ENCODE measurements at places on chromosomes 7 and 10. TPM values are rescaled to one million over a fixed set of nuclear protein-coding genes. Genes with fewer than 3 reads are reported as not detected.

GRCh38 chr10:103539751-103540150 is 46.2 kb downstream of the NEURL1 start:
- no peak for DNase-seq

- DNase-seq, result no peak
These were observed 108.9 kb upstream of the PCBD1 start for GRCh38 chr10:70997236-70997635.

DNA sequence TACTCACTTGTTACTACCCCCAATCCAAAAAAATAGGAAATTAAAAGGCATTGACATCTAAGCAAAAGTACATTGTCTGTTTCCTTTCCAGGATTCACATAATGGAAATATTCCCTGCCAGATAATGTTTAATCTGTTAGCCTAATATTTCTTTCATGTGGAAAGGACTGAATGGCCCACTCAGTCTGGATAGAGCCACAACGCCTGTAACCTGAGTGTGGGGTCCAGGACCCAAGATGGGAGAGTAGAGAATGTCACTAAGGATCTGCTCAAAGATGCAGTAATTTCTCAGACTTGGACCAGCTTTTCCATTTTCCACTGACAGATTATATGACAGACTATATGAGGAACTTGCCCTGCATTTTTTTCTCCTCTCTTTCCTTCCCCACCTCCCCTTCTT is 1088.9 kb downstream of the KCNMA1 start:
- no peak for DNase-seq

DNA sequence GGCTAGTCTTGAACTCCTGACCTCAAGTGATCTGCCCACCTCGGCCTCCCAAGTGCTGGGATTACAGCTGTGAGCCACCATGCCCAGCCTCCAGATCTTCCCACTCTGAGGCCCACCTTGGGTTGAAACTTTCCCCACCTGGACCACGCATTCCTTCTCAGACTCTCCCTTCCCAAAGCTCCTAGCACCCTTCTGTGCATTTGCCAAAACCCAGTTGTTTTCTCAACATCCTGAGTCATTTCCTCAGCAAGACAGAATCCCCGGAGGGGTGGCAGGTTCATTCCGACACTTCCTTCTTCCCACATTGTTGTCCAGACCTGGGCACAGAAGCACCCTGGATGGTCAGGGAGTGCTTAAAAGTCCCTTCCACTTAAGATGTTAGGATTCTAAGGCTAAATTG is 28.9 kb downstream of the BAG3 start:
- DNase-seq, result no peak

DNA sequence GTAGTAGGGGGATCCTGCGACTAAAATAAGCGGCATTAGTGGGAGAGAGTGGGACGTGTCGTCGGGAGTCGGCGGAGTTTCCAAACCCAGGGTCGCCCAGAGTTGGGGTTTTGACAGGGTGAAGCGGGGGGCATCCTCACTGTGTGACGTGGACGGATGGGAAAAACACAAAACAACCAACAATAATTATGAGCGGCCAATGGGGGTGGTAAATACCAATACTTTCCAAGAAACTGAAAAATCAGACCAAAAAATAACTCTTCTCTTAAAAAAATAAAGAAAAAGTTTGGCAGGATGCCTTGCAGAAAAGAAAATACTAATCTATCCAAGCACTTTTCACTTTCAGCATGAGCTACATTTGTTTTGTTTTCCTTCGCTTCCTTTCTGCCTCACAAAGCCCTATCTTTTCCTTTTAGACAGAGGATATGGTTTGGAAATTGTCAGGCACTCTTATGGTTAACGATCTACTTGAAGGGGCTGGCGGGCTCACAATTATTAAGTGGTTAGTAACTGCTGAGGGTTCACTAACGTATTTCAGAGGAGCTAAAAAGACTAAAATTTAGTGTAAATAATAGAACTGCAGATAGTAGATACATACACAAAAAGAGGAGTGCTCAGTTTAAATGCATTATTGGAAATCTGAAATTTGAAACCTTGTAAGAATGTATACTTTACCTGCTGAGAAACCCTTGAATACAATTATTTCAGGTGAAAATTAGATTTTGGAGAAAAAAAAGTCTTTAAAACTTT is 802 bp upstream of the CDK6 start:
- no peak for DNase-seq

- DNase-seq, result no peak
These were observed 146.4 kb upstream of the TMEM106B start for GRCh38 chr7:12064586-12065127.

- DNase-seq, result no peak
These were observed 4.1 kb downstream of the OR2F1 start for GRCh38 chr7:143958781-143959180.

GRCh38 chr10:7593063-7593462 is 73.7 kb downstream of the ITIH5 start:
- DNase-seq, result no peak

DNA sequence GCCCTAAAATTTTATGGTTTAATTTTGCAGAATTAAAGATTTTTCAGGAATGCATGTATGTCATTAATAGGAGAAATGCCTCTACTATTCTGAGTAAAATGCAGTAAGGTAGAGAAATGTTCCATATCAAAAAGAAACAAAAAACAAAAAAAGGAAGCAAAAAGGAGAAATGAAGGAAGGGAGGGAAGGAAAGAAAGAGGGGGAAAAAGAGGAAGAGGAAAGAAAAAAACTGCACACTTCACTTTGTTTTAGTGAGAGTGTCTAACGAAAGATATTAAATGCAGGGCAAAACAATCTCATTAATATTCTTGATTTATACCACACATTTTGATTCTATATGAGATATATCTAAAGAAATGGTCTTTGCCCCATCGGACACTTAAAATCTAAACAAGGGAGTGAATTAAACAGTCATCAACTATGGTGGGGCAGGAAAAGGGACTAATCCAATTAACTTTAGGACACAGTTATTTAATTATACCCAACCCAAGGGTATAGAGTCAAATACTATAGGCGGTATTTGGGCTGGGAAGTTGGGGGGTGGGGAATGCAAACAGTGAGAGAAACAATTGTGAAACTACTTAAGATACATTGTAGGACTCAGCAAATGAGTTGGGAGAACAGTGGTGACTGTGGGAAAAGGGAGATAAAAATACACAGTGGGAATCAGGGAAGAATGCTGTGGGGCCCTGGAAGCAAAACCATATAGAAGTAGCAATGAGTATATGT is 27.0 kb downstream of the IMMP2L start:
- DNase-seq, result no peak

DNA sequence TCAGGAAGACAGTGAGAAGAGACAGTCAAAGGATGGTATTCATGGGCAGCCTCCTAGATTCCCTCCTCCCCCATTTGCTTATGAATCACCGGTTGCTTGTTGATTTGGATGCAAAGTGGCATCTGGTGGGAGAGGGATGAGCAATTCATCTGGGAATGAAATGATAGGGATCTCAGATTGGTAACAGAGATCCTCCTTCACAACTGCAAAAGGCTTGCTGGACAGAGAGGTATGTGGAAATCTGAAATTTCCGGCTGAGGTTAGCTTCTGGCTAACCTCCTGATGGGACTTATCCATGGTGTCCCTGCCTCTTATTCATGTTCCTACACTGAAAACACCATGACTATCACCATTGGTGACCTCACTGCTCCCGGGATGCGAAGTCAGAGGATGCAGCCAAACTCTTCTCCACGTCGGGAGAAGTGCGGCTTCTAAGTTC is 48.4 kb upstream of the PODXL start:
- no peak for DNase-seq

DNA sequence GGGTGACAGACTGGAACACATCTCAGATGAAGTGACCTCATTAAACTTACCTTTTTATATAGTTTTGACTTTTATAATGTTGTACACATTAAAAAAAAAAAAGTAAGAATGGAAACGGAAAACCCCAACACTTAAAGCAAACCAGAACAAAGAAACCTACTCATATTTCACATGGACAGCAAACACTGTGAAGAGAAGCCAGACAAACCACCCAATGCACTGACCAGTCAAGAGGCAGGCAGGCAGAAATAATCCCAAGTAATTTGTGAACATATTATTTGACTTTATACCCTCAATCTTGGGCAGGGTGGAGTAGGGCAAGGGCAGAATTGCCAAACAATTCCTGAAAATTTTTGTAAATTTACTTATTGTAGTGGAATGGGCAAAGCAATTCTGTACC is 39.8 kb downstream of the WAPL start:
- no peak for DNase-seq

GRCh38 chr7:102291056-102291915 is 4.6 kb downstream of the SH2B2 start:
- DNase-seq, result peak; percentile 25

DNA sequence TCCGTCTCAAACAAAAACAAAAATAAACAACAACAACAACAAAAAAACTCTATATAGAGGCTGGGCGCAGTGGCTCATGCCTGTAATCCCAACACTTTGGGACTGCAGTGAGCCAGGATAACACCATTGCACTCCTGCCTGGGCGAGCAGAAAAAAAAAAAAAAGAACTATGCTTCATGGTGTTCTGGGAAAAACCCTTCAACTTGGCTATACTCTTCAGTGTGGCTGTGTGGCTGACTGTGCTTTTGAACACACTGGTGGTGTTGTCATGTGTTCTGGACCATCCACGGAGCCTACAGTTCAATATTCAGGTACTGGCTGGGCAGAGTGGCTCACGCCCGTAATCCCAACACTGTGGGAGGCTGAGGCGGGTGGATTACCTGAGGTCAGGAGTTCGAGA is 26.5 kb downstream of the SNX8 start:
- DNase-seq, result no peak

DNA sequence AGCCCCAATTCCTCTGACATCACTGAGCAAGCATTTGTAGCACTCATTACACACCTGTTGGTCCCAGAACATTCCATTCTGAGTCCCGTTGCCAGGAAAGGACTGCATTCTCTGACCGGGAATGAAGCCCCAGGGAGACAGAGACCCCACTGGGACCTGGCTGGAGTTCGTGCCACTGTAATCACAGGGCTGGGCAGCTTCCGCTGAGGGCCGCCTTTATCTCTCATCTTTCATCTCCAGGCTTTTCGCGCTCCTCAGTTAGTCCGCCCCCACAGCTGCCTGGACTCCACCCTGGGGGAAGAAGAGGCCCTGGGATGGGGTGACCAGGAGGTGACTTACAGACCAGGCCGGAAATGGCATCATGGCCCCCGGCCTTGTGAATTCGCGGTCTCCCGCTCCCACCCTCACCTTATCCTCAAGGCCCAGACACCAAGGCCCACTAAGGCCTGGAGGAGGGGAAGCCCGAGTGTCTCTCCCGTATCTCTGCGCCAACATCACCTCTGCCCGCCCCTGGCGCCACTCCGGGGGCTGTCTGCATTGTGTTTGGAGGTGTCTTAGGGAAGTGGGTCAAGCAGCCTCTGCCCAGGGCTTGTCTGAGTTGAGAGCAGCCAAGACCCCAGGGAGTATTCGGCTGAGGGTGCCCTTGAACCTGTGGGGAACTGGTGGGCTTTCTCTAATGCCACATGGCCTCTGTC is 75.4 kb downstream of the PROSER2 start:
- peak; percentile 94 for DNase-seq

DNA sequence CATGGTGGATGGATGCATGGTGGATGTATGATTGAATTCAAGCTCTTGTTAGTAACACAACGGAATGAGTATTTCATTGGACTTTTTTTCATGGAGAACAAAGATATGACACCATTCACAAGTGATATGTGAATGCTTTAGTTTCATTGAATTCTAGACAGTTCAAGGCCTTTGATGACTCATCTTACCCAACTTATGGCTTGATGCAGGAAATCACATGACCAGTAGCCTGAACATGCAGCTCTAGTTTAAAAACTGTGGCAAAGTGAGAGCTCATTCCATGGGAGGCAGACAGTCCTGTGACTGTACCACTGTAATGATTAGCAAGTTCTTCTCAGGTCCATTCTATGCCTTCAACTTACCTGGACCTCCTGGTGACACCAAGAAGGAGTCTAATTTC is 1239.3 kb downstream of the TYW1 start:
- DNase-seq, result no peak

- DNase-seq, result no peak
These were observed 26.5 kb upstream of the WNT16 start for GRCh38 chr7:121302214-121302745.

DNA sequence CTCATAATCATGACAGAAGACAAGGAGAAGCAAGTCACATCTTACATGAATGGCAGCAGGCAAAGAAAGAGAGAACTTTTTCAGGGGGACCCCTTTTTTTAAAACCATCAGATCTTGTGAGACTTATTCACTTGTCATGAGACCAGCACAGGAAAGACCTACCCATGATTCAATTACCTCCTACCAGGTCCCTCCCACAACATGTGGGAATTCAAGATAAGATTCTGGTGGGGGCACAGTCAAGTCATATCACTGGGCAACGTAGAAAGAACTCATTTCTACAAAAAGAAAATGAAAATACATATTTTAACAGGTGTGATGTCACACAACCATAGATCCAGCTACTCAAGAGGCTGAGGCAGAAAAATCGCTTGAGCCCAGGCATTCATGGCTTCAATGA is 304.1 kb downstream of the IPMK start:
- DNase-seq, result no peak

GRCh38 chr7:47663213-47663612 is 81.3 kb upstream of the TNS3 start:
- no peak for DNase-seq

ZMIZ1 gene
- 11.0 TPM for polyA plus RNA-seq

GRM8 gene
- not detected for polyA plus RNA-seq

CLEC5A gene
- not detected for polyA plus RNA-seq

PPP1R9A gene
- polyA plus RNA-seq, result not detected

VAX1 gene
- not detected for polyA plus RNA-seq

HDAC9 gene
- 0.19 TPM for polyA plus RNA-seq

GPR26 gene
- polyA plus RNA-seq, result not detected

All from K562 (cell line).